ENCODE measurements at places on chromosomes 4 and X.

DNA sequence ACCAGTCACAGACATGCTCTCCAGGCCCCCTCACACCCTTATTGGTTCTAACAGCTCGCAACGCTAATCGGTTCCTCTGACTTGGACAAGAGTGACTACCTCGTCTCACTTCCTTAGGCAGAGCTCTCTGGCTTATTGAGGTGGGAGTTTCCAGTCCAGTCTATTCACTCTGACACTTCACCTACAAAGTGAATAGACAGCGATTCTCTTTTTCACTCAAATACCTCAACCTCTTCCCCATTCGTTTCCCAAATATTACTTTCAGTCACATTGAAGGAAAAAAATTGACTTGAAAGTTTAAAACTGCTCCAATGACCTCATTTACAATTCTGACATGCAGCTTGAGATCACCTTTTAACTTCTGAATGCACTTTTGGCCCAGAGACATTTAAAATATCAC lies 17.7 kb downstream of the HELT start:
- no peak for DNase-seq

DNA sequence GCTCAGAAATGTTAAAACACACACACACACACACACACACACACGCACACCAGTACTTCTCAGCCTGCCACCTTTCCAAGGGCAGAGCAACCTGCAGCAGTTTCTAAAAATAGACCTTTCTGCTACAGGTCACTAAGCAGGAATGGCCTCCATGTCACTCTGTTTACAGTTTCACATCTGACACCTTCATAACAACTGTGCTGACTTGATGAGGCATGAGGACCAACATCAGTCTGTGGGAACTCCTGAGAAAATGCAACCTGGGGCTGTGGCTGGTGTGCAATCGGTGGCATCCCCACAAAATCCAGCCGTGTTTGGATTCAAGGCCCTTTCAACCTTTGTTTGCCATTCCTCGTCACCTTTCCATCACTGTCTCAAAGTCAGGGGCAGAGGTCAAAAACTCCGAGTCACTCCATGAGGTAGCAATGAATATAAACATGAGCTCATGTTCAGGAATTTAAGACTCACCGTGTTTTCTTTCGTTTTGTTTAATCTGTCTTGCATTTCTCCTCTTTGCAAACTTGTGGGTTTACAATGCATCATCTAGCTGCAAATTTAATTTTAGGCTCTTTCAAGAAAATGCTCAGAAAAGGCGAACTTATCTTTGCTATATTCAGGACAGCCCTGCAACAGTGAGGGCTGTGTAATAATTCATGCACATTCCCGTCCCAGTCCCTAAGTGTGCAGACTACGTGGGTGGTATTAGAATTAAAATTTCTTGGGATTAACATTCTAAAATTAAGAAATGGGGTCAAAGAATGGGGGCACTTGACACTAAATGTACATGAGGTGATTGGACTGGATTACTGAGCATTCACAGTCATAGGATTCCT lies 135.3 kb downstream of the SHROOM3 start:
- no peak for DNase-seq

DNA sequence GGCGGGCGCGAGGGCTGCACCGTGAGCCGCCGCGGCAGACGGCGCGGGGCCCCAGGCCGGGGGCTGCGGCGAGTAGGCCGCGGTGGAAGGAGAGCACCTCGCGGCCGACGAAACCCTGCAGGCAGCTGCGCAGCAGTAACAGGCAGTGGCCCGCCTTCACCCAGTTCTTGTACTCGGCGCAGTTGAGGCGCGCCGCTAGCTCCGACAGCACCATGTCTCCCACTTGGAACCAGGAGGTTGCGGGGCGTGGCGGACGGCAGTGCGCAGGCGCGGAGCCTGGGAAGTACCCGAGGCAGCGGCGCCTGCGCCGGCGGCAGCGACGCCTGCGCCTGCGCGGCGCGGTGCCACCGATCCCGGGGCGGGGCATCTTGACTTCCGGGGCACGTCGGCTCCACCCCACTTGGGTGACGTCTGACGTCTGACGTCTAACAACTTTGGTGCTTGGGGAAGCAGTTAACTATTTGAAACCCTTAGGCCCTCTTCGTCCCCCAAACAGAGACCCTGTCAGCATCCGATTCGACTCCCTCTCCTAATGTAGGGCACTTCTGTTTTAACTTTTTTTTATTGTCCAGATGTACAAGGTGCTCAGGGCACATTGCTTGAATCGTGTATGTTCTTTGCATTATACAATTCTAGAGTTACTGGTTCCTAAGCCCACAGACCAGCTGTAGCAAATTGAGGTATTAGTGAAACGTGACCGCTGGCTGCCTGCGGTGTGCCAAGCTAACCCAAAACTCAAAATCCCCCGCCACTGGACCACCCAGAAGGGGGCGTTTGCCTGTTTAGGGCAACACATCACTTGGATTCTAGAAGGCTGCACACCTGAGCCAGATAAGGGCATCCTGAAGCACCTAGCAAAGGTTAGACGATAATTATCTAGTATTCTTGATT lies at the start of gene CXorf38:
Gene CXorf38, minus strand, starts transcription at position 255 of the 891 bp plus-strand sequence. Its CDS starts 41 bp downstream, at position 214.
- DNase-seq, result peak; percentile 92

DNA sequence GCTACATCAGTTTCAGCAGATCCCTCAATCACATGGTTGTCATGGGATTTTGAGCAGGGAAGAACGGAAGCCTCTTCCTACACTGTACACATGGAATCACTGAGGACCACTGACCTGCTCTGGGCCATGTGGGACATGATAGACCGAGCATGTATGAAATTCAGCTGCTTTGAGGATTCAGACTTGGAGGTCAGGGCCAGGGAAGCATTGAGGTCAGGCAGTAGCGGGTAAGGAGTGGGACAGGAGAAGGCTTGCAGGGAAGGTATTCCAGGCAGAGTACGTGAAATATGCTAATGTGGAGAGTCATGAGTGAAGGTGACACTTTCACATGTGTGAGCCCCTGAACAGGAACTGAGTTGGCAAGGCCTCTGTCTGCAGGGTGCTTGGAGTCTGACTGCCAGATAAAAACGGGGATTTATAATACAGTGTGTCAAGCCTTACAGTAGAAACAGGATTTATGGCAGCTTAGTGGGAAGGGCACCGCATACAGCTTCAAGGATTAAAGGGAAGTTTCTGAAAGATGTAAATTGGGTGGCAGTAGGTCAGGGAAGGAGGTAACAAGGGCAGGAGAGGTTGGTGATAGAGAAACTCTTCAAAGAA lies 111.7 kb downstream of the STK32B start:
- DNase-seq, result no peak

GRCh38 chrX:17554914-17555313 lies 179.9 kb downstream of the NHS start:
- no peak for DNase-seq
